ENCODE measurements at places on chromosomes 1 and 21.

DNA sequence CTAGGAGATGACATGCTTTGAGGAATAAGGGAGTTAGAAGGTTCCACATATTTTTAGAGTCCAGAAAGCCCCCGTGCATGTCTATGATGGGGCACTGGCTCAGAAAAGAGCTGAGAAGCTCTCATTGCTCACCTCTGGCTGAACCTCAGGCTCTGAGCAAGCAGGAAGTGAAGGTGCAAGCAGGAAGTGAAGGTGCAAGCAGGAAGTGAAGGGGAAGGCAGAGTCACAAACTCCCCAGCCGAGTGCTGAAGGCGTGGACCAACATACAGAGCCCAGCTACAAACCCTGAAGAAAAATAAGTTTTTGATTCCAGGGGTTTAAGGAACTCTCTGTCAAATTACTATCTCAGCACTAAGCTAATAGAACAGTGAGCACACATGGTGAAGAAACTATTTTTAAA lies 7.0 kb downstream of the KRTAP10-8 start:
- peak; percentile 47 for DNase-seq

DNA sequence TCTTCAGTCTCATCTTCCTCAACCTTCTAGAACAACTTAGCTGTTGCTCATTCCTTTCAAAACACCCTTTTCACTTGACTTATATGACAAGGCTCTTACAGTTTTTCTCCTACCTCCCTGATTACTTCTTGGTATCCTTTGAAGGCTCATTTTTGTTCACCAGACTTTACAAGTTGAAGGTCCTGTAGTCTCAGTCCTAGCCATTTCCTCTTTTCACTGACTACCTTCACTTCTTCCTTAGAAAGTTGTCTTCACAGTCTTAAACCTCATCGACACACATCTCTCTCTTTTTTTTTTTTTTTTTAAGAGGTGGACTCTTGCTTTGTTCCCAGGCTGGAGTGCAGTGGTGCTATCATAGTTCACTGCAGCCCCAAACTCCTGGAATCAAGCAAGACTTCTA lies 6.6 kb upstream of the TP53BP2 start:
- DNase-seq: no peak

GRCh38 chr1:67053535-67053784 lies 488 bp downstream of the SLC35D1 start:
- no peak for DNase-seq

GRCh38 chr21:38400195-38400919 lies 97.9 kb downstream of the ERG start:
- no peak for DNase-seq

- DNase-seq: no peak
Measured at GRCh38 chr1:41914516-41914915, 4.2 kb downstream of the HIVEP3 start.

- DNase-seq: no peak
Measured at GRCh38 chr1:32353431-32353830, 8.9 kb downstream of the FAM229A start.

- DNase-seq: no peak
Measured at GRCh38 chr21:34592120-34592955, 22.6 kb downstream of the RCAN1 start.

DNA sequence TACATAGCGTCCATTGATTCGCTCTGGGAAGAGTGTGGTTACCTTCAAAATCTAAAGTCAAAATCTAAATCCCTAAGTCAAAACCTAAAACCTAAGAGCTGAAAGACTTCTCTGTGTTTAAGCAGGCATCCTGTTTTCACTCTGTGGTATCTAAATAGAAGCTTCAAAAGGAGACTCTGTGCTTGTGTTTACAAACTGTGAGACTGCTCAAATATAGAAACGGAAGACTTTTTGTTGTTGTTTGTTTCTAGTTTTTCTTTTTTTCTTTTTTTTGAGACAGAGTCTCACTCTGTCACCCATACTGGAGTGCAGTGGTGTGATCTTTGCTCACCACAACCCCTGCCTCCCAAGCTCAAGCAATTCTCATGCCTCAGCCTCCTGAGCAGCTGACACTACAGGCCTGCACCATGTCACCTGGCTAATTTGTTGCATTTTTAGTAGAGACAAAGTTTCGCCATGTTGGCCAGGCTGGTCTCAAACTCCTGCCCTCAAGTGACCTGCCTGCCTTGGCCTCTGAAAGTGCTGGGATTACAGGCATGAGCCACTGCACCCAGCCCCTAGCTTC lies 425.9 kb downstream of the SMYD3 start:
- no peak for DNase-seq

- no peak for DNase-seq
Measured at GRCh38 chr1:115976921-115977498, 697 bp downstream of the SLC22A15 start.

DNA sequence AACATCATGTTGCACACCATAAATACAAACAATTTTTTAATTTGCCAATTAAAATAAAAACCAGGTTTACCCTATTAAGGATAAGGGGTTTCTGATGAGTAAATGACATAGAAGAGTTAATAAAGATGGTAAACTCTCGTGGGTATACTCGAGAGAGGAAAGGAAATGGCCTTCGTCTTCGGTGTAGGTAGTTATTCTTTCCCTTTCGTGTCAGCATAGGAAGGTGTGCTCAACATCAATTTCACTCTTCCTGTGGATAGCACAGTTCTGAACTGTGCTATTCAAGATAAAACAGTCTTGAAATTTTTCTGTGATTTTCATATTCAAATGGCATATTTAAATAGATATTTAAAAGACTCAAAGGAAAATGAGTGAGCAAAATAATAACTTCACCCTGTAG lies 98.2 kb downstream of the RGL1 start:
- no peak for DNase-seq

- DNase-seq: no peak
Measured at GRCh38 chr1:29303201-29304024, 67.1 kb downstream of the PTPRU start.

DNA sequence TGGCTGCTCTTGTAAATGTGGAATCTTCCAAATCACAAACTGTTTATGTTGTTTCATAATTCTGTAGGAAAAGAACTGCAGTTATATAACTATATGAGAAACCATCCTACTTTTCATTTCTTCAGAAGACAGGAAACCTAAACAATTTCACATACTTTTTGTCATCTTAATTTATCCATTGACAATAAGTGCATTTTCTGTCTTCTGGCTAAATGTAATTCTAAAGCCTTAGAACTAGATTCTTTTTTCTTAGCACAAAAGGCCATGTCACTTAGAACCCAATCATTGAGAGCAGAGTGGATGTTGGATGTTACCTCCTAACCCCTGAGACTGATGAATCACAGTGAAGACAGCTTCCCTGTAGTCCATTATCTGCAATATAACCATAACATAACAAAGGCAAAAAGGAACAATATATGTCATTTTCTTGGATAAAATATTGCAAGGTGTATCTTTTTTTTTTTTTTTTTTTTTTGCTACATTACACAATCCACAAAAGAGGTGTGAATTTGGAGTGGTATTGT lies 410.2 kb upstream of the PRMT6 start:
- no peak for DNase-seq

- no peak for DNase-seq
Measured at GRCh38 chr1:209249280-209249670, 334.2 kb upstream of the CAMK1G start.

All from T follicular helper cell (primary cell).